H1 (cell line): ENCODE measurements at places on chromosomes 1 and 21.

DNA sequence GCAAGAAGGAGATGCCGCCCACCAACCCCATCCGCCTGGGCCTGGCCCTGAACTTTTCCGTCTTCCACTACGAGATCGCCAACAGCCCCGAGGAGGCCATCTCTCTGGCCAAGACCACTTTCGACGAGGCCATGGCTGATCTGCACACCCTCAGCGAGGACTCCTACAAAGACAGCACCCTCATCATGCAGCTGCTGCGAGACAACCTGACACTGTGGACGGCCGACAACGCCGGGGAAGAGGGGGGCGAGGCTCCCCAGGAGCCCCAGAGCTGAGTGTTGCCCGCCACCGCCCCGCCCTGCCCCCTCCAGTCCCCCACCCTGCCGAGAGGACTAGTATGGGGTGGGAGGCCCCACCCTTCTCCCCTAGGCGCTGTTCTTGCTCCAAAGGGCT, 732 bp downstream of the SFN start:
- no peak for DNase-seq

- no peak for DNase-seq
These were observed 182.0 kb downstream of the PCP4 start for GRCh38 chr21:40049031-40049930.

- no peak for DNase-seq
These were observed 22.2 kb downstream of the TUT4 start for GRCh38 chr1:52530563-52531144.

DNA sequence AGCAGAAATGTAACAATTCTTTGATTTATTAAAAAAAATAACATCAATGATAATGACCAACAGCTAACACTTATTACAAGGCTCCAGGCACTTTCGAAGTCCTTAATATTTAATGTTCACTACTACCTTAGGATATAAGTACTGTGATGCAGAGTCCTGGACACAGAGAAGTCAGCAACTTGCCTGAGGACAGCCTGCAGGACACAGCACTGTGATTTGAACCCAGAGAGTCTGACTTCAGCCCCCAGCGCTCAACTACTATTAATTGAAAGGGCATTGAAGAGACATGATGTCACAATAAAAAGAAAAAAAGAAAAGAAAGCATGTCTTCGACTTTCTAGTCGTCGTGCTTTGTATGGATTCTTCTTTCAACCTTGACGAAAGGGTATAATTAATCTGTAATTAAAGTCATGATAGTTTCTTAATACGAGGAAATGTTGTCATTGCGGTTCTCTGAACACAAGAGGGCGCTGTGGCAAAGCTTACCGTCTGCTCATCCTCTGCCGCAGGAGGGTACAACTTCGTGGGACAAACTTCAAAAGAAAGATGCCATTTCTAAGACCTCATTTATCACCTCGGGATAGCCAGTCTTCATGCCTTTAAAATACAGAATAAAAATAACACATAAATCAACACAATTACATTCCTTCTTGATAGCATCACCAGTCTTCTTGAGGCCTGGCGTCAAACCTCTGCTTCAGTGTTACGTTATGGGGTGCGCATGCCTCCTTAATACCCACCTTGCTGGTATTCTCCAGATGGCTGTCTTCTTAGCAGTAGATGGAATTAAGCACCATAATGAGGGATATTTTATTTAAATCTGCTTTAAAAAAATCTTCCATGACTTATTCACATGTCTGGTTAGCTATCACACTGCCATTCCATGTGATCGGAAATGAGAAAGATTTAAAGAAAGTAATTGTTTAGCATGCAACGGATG, 240.1 kb downstream of the DISC1 start:
- DNase-seq, result peak; percentile 19

DNA sequence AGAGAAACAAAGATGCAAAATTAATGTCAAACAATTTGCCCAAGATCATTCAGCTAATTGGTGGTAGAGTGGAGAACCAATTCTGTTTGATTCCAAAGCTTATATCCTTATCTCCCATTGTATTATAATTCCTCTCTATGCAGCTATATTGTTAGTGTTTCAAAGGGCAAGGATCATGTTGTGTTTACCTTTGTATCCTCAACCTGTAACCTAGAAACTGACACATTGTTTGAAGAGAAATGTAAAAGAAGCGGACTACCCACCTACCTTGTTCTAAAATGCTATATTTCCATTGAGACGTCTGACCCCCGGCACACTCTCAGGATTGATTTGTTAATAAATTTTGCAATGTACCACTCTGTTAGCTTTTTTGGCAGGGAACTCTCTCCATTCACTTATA, 9.3 kb downstream of the RAVER2 start:
- no peak for DNase-seq

DNA sequence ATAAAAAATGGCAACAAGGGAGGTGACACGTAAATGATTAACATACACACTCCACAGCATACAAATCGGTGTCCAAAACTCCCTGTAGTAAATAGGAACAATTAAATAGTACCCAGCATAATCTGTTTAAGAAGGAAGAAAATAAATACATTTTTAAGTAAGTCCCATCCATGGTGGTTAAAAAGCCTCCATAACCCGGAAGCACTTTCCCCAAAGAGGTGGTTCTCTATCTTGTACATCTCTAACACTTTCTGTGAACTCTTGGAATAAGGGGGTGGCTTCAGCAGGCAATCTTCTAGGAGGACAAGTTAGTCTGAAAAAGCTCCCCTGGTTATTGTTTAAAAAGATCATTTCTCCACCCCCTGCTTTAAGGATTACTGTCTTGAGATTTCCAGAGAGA, 76.9 kb downstream of the PTPN14 start:
- DNase-seq, result no peak
